ENCODE measurements at places on chromosomes 7 and 10.

GRCh38 chr10:124615259-124615658 is 128.9 kb downstream of the FAM53B start:
- no peak for DNase-seq

DNA sequence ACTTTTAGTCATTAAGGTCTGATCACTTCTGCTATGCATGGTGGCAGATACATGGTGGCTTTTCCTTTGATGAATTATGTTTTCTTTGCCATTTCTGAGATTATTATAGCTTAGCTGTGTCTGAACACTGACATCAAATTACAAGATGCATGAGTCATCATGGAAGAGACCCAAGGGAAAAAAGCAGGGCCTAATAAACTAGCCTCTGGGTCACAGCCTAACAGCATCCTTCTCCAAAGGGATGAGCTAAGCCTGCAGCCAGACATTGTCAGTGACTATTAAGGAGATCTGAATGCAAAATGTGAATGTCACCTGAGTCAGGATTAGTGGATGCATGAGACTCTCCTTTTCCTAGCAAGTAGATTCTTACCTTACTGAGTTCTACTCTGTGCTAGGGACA is 19.1 kb upstream of the OGDHL start:
- no peak for DNase-seq

- DNase-seq: no peak
These were observed 27.7 kb upstream of the ARHGAP12 start for GRCh38 chr10:31956200-31956946.

- DNase-seq: no peak
These were observed 358.8 kb downstream of the CALN1 start for GRCh38 chr7:72053292-72053691.

DNA sequence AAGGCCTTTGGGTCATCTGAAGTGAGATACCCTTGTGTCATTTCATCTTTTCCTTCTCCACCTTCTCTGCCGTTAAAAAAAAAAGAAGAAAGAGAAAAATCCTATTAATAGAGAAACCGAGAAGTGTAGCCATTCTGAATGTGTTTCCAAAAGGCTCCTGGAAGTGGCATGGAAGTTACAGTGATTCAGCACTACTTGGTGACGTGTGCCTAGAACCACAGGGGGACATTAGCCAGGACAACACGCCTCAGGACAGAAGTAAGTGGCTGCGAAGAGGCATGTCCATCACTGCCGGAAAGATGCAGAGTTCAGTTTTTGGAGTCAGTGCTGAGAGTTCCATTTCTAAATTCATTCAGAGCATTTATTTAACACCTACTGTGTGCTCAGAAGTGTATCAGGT is 6.3 kb downstream of the HTRA1 start:
- DNase-seq: no peak

DNA sequence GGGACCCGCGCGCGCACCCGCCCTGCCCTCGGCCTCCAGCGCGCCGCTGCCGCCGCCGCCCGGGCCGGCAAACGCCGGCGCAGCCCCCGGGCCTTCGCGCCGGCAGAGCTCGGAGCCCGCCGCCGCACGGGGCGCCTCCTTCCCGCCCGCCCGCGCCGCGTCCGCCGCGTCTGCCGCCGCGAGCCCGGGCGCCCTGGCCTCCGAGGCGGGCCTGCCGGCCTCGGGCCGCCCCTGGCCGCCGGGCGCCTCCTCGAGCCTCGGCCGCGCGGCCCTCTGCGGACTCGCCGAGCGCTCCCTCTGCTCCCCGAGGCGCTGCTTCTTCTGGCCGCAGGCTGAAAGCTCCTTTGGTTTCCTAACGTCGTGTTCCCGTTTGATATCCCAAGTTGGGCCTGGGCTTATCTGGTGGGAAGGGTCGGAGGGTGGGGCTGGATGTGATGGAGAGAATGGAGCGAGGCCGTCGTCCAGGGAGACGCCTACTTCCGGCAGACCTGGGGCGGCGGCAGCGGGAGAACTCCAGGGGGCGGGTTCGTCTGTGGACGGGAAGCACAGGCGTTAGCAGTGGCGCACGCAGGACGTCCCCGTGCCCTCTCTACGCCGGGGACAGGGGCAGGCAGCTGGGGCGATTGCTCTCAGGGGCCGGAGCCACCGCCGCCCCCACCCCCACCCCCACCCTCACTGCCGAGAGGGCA is 221.0 kb downstream of the PHTF2 start:
- peak; percentile 92 for DNase-seq

DNA sequence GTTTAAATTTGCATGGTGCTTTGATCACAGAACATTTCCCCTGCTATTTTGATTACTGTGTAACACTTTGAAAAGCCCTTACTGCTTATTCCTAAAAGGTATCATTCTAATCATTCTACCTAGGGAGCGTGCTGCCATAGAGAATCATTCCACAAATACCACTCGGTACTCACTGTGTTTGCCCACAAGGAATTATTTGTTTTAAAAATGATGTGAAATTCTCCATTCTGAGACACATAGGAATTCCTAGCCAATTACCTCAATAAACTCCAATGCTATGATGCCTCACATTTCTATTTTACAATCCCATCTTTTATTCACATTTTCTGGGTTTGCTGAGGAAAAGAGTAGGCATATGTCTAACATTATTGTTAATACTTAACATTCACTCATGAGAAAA is 16.2 kb upstream of the TES start:
- DNase-seq: no peak

DNA sequence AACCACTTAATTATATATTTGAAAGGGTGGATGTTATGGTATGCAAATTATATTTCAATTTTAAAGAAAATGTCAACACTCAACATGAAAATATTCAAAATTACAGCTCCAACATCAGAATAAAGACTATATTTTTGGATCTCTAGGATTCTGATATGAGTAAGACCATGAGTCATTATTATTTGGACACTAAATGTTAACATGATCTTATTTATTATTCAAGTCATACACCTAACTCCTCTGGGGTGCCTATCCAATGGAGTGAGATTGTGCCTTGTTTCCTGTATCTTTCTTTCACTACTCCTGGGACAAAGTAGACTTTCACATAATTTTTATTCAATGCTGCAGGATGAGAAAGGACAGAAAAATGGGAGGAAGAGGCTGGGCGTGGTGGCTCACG is 135.2 kb upstream of the PRSS1 start:
- DNase-seq: no peak

DNA sequence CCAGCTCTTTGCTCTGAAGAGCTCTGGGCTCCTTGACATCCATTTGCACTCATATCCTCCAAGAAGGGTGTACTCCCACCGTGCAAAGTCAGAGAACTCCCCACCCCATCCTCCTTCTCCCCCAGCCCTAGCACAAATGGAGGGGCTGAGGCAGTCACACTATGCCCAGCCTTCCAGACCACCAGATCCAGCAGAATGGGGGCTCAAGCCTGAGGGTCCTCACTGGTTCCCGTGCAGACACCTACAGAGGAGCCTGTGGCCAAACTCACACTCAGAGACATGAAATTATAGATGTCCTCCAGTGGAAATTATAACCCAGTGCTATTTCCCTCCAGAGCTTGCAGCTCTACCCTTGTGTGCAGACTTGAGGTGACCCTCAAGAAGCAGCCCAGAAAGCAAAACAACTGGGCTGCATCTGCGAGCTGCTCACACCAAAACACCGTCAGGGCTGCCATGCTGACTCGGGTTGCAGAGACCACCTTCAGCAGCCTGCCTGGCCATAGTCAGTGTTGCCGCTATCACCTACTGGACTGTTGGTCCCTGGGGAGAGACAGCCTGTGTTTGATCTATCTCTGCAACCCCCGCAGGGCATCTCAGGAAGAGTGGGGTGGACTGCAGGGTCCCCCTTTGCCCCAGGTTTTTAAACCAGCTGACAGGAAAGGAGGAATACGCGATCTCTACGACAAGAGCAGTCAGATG is 7.4 kb downstream of the ZNF488 start:
- peak; percentile 31 for DNase-seq

GRCh38 chr7:44973610-44974401 is 5.0 kb downstream of the MYO1G start:
- DNase-seq: no peak

GRCh38 chr7:151289891-151290290 is 41.4 kb upstream of the SMARCD3 start:
- DNase-seq: no peak

DNA sequence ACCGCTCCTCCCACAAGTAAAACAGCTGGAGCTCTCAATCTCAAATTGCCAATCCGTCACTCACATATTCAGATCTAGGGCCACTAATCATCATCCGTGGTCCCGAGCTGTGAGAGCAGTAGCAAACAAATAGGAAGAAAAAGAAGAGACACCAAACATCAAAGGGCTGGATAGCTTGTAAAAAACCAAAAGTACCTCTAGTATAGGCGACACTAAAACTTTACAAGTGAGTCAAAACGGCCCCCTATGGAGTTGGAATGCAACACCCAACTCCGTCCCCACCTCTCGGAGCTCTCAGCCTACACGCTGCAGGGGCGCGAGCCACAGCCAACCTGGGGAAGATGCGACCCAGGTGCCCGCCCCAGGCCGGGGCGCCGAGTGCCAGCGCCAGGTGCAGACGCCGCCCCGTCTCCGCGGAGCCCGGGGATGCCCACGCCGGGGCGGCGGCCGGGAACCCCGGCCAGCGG is 581 bp downstream of the FAM3C start:
- DNase-seq: no peak

DNA sequence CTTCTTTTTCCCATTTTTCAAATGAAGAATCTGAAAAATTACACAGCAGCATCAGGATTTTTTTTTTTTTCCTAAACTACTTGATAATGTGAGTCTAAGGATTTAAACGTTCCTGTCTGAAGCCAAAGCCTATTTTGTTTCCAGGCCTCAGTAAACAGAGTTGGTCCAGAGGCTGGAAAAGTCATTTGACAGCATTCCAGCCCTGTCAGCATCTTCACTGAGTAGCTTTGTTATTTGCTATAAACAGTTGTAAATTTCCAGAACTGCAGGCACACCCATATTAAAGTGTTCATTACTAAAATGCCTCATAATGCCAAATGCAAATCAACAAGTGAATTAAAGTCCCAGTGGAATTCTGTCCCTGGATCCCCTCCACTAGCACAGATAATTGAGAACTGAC is 35.5 kb upstream of the KMT2E start:
- no peak for DNase-seq

- no peak for DNase-seq
These were observed 942.5 kb upstream of the ZWINT start for GRCh38 chr10:57303566-57303965.

DNA sequence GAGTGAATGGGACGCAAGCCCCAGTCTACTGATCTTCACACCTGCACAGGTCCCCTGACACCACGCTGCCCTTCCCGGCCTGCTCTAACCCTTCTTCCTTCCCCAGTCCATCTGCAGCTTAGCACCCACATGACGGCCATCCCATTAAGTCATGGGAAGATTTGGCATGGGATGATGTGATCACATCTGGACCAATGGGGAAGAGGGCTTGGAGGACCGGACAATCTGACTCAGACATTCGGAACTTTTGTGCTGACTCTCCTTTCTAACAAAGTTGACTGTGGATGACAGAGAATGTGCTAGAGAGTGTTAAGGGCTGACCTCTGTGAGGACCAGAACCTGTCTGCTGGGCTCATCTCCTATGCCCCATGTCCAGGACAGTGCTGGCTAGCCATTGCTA is 15.6 kb downstream of the CXCL12 start:
- no peak for DNase-seq

DNA sequence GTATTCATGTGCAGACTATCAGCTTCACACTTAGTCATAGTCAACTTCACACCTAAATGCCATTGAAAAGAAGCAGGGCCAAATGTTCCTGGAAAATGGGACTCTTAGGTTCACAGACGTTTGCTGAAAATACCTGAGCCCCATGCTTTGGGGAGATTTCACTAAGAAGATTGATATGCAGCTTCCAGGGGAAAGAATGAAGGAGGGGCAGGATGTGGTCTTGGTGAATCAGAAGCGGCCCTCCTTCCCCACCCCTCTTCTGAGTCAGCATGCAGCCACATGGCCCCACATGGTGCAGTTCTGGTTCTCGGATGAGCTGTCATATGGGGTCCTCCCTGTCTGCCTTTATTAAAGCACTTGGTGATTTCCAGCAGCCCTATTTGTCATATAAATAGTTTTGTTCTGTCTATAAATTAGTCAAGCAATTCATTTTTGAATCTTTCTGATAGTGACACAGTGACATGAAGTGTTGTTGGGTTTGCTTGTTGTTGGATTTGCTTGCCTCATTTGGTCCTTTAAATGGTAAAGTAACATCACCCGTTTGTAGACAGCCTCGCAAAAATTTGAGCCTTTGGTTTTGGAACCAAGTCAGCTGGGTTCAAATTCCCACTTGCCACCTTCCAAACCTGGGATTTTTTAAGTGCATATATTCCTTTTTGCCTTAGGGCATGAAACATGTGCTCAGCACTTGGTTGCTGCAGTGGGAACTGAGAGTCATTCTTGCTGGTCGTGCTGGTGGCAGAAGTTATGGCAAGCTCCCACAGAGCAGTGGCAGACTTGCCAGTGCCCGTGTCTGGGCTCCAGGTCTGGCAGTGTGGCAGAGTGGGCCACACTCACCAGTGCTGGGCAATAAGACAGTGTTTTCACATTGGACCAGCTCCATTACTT is 68.1 kb upstream of the CDK6 start:
- no peak for DNase-seq

DNA sequence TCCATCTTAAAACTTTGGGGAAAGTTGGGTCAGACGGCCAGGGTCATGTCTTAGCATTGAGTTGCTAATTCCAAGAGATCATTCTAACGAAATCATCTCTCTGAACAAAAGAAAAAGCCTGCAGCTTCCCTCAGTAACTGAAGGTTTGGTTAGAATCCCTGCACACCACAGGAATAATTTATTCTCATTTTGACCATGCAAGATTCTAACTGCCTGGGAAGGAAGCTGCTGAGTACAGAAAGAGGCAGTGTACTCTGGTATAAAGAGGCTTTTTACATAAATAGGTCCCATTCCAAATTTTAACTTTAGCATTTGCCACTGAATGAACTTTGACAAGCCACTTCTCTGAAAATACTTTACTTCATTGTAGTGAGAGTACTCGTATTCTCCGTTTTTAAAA is 76.9 kb upstream of the RSBN1L start:
- DNase-seq: no peak

GRCh38 chr7:28406192-28406591 is 6.1 kb upstream of the CREB5 start:
- DNase-seq: no peak

- DNase-seq: no peak
These were observed 240.3 kb downstream of the IPMK start for GRCh38 chr10:58027426-58027825.

GRCh38 chr7:15862781-15863165 is 176.3 kb upstream of the MEOX2 start:
- no peak for DNase-seq
